Inflammatory macrophage treated with lipopolysaccharide for 4 hours (primary cell): ENCODE measurements at places on chromosomes 6 and 20.

GRCh38 chr6:147108259-147108910, 95.8 kb upstream of the STXBP5 start:
- no peak for DNase-seq

GRCh38 chr6:142942805-142943227, 2.2 kb downstream of the HIVEP2 start:
- peak; percentile 81 for DNase-seq

- DNase-seq, result no peak
These were observed 758 bp downstream of the SMIM28 start for GRCh38 chr6:138378463-138378862.

DNA sequence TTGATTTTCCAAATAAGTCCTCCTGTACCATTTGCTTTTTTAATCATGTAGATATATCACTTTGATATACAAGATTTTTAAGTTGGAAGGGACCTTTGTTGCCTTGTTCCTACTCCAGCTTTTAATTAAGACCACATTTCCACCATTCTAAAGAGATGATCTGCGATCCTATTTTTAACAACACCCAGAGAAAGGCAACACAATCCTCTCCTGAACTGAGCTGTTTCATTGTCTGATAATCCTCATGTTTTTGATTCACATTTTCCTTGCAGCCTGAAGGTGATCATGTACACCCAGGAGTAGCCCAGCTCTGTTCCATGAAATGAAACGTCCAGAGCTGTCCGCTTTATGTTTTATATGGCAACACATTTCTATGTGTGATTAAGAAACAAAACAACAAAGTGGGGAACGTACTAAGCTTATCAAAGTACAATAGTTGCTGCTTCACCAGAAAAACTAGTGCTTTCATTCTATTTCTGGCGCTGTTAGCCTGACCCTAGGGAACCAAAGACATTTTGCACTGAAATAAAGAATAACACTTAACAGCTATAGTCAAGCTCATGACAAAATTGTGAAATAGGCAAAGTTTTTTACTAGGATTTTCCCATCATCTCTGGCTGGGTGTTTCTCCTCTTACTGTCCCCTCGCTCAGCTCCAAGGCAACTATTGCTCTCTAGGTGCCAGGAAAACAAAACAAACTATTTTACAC, 22.6 kb upstream of the TRAF3IP2 start:
- DNase-seq, result no peak

- no peak for DNase-seq
These were observed 25.7 kb downstream of the PRR18 start for GRCh38 chr6:166282394-166283032.

DNA sequence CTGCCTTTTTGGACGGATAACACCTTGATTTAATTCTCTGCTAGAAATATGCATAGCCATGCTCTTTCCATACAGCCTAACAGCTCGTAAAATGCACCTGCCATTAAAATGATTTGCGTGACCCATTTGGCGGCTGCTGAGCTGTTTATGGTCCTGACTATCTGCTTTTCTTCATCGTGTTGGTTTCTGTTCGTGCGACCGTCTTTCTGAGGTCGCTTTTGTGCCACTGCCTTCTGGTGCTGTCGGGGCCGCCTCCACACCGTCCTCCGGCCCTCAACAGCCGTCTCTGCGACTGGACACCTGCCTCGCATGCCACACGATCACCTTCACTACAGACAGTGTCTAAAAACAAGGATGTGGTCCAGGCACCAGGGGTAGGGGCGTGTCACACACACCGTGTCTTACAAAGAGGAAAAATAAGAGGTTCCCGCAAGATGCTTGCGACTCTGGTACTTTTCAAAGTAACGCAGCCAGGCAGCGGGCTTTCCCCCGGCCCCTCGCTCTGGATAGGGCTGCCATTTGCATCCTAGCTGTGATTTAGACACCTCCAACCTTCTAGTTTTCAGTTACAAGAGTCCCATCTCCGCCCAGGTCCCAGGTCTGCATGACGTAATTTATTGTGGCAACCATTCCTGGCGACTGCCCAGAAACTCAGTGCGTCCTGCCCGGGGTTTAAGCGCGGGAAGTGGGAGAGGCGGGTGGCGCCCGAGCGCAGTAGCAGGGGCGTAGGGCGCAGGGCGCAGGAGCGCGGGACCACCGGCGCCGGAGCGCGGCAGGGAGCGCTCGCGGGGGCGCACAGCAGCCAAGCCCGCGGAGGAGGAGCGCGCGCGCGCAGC, at the start of gene STMND1:
Gene STMND1, plus strand, starts transcription at position 629 of the 836 bp plus-strand sequence. CDS start 208 bp downstream, outside the sequence.
- DNase-seq, result no peak

DNA sequence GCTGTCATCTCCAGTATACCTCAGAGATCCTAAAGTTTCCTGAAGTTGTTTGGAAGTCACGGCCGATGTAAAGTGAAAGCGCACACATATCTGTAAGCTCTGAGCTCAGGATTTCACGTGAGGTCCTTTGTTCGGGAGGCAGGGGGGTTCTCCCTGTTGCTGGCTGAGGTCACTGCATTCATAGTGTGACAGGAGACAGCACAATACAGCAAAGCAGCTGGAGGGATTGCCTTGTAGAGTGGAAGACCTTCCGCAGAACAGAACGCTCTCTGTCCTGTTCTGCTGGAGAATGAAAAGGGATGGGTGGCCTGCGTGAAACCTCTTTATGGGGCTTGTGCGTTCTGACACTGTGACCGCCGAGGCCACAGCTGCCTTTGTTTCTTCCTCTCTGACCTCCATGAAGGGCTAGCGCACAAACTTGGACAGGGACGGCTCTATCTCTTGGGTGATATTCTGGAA, 13.4 kb upstream of the SERPINB1 start:
- DNase-seq, result peak; percentile 81
